Activated CD4-positive, alpha-beta T cell treated with anti-CD3 and anti-CD28 coated beads for 48 hours (primary cell): ENCODE measurements at places on chromosomes 5 and 9.

DNA sequence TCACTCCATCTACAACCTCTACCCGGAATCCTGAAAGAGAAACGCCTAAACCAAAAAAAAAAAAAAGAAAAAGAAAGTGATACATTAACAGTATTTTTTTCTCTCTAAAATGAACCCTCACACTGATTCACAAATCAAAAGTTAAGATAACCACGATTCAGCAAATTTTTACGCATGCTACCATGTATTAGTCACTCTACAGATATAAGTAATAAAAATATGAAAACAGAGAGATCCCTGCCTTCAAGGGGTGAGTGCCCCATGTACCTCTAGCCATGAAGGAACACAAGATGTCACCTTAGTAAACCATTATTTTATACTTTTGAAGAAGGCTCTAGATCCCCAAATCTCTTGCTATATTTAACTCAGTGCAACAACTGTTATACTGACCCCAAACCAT is 33.4 kb downstream of the CEMIP2 start:
- no peak for DNase-seq

DNA sequence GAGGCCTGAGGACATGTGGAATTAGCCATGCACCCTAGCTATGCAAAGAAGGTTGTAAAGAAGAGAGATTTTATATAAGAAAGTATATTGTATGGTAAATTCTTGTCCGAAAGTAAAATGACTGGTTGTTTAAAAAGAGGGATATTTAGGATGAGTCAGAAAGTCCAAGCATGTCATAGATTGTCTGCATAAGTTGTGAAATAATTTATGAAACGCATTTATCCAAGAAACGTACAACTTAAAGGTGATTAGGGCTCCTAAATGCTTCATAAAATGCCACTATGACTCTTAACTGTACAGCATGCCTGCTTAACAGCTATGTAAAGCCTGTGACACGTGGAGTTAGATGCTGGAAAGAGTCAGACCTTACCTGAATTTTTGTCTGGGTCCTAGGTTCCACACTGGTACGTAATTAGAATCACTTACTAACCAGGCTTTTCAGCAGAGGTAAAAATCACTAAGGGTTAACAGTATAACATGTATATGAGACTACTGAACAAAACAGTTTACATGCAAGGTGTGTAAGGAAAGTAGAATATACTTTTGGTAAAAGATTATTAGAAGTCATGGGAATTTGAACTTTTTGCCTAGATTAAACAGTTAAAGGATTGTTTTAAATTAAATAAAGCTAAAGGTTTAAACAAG is 37.0 kb upstream of the ARL15 start:
- no peak for DNase-seq

DNA sequence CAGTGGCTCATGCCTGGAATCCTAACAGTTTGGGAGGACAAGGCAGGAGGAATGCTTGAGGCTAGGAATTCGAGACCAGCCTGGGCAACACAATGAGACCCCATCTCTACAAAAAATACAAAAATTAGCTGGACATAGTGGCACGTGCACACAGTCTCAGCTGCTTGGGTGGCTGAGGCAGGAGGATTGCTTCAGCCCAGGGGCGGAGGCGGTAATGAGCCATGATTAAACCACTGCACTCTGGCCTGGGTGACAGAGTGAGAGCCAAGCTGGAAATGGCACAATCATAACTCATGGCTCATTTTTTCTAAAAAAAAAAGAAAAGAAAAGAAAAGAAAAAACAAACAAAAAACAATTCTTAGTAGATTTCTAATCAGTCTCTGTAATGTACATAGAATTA is 446.2 kb downstream of the ELAVL2 start:
- DNase-seq = no peak

DNA sequence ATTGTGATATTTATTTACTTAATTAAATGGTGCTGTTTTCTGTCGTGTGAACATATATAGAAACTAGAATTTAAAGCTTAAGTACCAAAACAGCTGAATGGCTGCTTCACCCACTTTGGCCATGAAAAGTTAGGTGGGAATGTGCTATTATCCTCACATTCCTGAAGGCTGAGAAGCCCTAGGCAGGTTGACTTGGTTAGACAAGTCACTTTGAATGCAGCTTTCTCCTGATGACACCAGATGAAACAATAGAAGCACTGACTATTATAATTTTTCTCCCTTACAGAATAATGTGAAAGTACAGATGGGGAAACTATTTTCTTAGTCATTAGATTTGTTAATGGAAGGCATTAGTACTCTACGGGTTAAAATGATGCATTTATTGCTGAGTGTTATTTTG is 65.1 kb upstream of the C5orf46 start:
- DNase-seq = no peak

DNA sequence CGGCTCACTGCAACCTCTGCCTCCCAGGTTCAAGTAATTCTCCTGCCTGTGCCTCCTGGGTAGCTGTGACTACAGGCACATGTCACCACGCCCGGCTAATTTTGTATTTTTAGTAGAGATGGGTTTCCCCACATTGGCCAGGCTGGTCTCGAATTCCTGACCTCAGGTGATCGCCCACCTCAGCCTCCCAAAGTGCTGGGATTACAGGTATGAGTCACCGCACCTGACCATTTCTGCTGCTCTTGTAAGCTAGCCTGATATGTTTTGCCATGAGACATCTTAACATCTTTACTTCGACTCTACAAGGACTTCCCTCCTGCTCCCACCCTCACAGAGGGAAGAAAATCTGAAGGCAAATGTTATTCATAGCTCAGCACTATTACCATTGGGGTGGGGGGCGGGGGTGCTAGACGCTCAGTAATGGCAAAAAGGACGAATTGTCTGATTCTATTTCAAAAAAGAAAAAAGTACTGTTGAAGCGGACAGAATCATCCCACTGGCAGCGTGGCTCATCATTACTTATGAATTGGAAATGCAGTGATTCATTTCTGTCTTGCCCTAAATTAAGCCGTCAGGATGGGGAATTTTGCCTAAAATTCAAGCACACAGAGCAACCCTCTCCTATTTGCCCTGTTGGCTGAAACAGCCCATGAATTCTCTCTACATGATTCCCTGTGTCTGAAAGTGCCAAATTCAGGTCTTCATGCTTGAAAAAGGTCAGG is 46.4 kb upstream of the WWC1 start:
- no peak for DNase-seq

DNA sequence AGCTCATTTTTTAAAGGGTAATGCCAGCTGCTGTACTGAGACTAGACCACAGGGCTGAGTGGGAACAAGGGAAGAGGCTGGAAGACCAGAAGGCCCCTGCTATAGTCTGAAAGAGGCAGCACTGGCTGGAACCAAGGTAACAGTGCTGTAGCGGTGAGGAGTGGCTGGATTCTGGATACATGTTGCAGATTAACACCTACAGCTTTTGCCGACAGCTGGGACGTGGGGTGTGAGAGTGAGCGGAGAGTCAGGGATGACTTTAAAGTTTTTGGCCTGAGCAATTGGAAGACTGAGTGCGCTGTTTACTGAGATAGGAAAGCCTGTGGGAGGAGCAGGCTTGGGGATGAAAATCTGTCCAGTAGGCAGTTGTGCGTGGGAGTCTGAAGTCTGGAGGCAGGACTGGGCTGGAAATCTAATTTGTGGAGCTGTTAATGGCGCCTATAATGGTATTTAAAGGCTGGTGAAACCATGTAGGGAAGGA is 26.5 kb downstream of the AQP7 start:
- no peak for DNase-seq

- DNase-seq = peak; percentile 78
These were observed 2.1 kb upstream of the TRAF1 start for GRCh38 chr9:120928483-120929228.

DNA sequence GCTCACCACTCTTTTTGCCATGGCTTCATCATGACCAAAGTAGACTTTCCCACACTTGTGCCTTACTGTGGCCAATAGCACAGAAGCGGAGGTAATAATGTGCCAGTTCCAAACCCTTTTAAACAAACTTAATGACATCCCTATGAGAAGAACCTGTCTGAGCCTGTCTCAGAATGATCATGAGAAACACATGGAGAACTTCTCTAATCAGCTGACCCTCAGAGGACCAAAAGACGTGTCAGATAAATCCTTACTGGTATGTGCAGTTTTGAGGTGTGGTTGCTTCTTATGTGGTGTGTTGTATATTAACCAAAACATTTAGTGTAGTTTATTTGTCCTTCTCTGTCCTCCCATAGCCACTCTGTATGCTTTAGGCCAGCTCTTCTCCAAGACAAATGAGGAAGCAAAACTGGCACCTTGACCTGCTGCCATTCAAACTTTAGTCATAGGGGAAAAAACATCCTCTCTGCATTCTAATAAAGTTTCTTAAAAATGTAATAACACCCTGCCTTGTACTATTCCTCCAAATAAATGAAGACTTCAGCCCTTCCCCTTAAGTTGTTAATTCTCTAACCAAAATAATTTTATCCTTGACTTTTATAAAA is 168.9 kb downstream of the MUSK start:
- DNase-seq = no peak

DNA sequence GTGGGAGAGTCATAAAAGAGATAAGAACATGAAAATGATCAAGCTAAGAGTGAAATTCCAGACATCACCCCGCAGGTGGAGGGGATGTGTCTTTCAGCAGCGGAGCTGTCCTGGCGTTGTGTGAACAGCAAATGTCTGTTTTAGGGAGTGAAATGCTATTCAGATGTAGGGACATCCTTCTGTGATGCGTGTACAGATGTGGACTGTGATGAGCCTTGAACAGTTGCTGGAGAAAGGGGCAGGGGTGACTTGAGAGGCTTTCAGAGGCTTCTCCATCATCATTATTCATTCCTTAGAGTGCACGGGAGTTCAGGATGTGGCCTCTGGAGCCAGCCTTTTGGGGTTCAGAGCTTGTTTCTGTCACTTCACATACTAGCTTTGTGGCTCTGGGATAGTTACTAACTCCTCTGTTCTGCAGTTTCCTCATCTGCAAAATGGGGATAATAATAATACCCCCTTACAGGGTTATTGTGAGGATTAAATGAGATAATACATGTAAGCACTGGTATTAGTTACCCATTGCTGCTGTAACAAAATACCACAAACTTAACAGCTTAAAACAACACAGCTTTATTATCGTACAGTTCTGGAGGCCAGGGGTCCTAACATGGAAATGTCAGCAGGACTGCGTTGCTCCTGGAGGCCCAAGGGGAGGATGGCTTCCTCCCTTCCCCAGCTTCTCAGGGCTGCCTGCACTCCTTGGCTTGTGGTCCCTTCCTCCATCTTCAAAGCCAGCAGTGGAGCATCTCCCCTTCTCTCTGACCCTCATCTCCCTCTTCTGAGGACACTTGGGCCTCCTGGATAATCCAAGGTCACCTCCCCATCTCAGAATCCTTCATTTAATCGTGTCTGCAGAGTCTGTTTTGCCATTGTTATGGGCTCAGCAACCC is 9.4 kb downstream of the TRAF1 start:
- DNase-seq = no peak

DNA sequence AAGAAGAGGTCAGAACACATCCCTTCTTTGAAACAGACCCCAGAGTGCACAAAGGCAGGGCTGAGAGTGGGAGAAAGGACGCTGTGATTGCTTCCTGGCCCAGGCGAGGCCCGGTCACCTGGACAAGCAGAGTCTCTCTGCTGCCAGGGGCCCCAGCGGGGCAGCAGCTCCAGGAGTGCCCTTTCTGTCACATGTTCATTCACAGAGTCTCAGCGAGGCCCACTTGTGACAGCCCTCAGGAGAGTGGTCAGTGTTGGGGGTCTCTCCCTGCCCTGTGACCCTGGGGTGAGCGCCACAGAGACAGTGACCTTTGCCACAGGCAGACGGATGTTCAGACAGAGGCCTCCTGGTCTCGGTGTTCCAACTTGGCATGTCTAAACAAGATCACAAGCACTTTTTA is 130.2 kb upstream of the IRX4 start:
- DNase-seq = no peak

- DNase-seq = peak; percentile 23
These were observed 188.2 kb downstream of the CRB2 start for GRCh38 chr9:123544007-123544827.

- DNase-seq = no peak
These were observed 161.1 kb upstream of the EFNA5 start for GRCh38 chr5:107831612-107832395.

DNA sequence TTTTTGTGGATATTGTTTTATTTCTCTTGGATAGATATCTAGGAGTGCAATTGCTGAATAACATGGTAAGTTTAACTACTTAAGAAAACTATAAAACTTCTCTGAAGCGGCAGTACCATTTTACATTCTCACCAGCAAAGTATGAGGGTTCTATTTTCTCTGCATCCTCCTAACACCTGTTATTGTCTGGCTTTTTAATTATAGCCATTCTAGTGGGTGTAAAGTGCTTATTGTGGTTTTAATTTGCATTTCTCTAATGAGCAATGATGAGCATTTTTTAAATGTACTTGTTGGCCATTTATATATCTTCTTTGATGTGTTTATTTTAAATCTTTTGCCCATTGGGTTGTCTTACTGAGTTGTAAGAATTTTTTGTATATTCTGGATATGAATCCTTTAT is 28.7 kb downstream of the SMIM32 start:
- DNase-seq = no peak

DNA sequence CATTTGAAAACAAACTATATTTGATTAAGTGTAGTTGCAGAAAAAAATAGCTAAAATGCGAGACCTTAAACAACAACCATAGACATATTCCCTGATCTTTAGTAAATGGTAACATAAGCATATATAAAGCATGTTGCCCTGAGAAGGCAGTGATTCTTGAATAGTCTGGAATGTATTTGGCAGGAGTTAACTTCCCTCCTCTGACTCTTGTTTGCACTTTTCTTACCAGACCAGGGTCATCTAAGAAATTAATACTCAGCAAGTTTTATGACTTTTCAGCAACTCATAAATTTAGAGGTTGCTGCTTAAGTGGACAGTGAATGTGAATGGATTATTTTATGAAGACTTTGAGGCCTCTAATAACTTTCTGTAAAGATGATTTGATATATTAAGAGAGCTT is 55.3 kb upstream of the NUDT12 start:
- no peak for DNase-seq

GRCh38 chr9:91392435-91392834 is 30.7 kb upstream of the AUH start:
- DNase-seq = no peak

GRCh38 chr5:77849308-77849900 is 73.3 kb upstream of the TBCA start:
- no peak for DNase-seq

GRCh38 chr5:124504081-124504916 is 242.1 kb downstream of the ZNF608 start:
- DNase-seq = no peak

GRCh38 chr5:115262011-115262320 is 711 bp downstream of the PGGT1B start:
- peak; percentile 7 for DNase-seq

- DNase-seq = no peak
These were observed 579.7 kb downstream of the CCDC171 start for GRCh38 chr9:16132513-16132912.

GRCh38 chr5:36502608-36503007 is 103.8 kb upstream of the SLC1A3 start:
- DNase-seq = no peak

DNA sequence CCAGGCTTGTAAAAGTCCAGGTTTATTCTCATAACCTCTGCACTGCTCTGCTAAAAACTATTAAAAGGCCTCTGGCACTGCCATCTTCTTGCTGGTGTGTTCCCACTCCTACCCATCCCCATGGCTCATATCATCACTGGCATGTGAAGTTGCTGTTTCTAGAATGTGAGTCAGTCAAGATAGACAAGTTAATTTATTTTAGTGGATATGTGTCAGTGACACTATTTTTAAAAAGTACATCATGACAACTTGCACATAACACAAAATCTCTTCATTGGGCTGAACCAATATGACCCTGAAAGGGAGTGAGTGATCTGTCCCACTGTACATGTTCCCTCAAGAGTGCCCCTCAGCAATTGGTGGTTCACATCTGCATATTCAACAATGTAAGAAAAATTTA is 299.7 kb downstream of the NFIB start:
- DNase-seq = no peak
